Stimulated activated CD4-positive, alpha-beta T cell treated with anti-CD3 and anti-CD28 coated beads, Interleukin-12 subunit alpha, Interleukin-12 subunit beta, amount 100 ng/mL, for 24 hours (primary cell): ENCODE measurements at places on chromosomes 11 and 22.

DNA sequence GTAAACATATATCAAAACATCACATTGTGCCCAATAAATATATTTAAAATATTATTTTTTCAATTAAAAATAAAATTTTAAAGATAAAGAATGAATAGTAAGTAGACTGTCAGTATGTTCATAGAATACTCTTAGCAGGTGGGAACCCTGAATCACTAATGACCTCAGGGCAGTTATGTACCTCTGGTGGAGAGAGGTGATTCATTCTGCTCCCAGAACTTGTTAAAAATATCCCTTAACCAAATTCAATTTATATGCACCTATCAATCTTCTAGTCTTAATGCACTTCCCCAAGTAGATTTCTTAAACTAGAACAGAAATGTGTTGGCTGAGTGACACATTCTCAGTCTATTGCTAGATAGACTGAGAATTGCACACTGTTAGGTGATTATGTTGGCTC, 183.9 kb upstream of the SYN3 start:
- no peak for DNase-seq

DNA sequence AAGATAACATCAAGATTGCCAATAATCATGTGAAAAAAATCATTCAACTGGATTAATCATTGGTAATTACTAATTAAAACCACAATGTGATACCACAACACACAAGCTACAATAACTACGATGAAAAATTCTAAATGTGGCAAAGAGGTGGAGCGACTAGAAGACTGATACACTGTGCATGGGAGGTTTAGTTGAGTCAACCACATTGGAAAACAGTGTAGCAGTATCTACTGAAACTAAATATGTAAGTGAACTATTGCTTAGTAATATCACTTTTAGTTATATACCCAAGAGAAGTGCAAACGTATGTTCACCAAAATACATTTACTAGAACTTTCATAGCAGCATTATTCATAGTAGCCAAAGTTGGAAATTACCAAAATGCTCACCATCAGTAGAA, 359.9 kb downstream of the ETS1 start:
- no peak for DNase-seq

- no peak for DNase-seq
These were observed 71.9 kb downstream of the FBXO7 start for GRCh38 chr22:32546496-32546895.

DNA sequence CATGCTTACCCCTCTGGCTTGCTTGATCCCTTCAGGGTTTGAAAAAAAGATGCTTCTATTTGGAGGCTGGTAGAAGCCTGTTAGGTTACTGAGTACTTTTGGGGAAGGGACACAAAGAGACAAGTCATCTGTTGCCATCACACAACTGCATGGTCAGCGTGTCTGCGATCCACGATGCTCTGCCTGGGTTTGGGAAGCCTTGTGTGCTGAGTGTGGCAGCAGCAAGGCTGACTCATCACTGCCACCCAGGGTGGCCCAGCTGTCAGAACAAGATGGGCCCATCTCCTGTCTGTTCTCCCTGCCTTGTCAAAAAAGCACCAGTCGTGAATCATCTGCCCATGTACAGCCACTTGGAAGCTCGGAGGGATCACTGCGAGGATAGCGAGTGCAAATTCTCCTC, 26.2 kb downstream of the UBASH3B start:
- DNase-seq = no peak

DNA sequence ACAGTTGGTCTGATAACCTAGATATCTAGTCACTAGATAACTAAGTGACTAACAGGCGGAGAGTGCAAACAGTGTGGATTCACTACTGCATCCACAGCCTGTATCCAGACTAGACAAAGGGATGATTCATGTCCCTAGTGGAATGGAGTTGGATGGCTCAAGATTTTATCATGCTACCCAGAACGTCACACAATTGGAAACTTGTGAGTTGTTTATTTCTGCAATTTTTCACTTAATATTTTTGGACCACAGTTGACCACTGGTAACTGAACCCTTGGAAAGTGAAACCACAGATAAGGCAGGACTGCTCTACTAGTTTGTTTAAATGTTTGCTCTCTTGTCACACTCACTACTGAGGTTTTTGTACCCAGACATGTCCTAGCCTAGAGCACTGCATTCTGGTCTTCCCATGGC, 76.0 kb downstream of the UBASH3B start:
- DNase-seq = no peak

DNA sequence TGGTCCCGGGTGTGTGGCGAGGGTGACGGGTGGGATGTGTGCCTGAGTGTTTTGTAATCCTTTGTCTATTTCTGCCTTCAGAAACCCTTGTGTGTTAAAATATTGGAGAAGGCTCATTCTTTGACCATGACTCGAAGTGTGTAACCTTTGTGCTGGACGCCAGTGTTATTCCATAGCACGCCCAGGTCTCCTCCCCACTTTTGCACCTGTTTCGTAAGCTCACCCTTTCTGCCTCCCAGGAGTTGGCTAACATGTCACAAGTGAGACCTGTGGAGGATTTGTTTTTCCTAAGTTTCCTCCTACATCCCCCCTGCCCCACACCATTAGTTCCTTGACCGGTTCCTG, 382 bp downstream of the C11orf54 start:
- DNase-seq = no peak

GRCh38 chr11:80412604-80413003, 971.8 kb upstream of the TENM4 start:
- no peak for DNase-seq

- DNase-seq = no peak
These were observed 315.1 kb downstream of the SOX6 start for GRCh38 chr11:16041207-16041606.

DNA sequence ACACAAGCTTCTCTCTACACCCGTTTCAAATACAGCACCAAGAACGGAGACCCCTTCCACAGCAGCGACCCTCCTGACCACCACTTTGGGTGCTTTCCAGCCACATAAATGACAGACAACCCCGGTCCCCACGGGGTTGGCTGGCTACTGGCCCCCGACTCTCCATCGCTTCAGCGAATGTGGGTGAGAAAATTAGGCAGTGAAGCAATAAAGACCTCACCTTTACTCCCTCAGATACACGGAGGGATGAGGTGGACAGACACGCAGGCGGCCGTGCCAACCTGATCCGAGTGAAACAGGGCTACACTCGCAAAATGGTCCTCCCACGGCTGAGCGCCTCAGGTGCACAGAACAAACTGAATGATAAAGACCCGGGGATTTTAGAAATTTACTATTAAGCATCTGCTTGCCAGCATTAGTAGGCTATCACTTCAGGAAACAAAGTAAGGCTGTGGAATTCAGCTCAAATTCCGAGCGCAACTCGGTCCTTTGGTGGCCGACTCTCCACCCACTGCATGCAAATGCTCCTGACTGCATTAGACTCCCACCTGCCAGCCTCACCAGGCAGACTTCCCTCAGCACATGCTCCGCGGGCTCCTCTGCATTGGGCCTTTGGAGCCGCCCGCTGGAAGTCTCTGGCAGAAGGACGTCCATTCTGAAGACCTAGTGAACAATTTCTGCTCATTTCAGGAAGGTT, 12.8 kb upstream of the EFCAB6 start:
- DNase-seq = no peak

DNA sequence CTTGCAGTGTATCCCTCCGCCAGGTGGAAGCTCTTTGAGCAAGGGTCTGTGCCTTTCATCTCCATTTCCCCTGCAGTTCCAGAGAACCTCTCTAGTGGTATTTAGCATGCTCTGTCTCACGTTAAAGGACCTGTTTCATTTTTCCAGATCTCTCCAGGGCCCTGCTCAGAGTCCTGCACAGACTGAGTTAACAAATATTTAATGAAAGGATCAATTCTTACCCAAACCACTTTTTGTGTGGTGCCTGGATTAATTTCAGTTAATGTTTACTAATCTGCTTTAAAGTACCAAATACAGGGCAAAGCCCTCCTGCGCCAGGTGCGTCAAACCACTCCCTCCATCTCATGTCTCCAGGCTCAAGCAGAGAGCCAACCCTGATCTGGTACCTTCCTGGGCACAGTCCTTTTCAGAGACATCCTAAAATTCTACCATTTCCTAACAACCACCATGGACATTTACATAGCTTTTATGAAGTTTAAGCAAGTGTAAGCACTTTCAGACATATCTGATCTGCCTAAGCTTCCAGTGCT, 18.7 kb upstream of the ACER3 start:
- DNase-seq = no peak

- no peak for DNase-seq
These were observed at the start of gene FXYD6 for GRCh38 chr11:117876341-117877119. Gene FXYD6 (minus strand): TSS chr11:117876658. CDS start chr11:117842776, 33,882 bp downstream.

- no peak for DNase-seq
These were observed 1.2 kb downstream of the SERGEF start for GRCh38 chr11:18011633-18012032.

- no peak for DNase-seq
These were observed 198.4 kb downstream of the ADAMTS15 start for GRCh38 chr11:130646881-130647280.
